Naive thymus-derived CD4-positive, alpha-beta T cell (primary cell): ENCODE measurements at places on chromosomes 3 and 15. TPM values are rescaled to one million over a fixed set of nuclear protein-coding genes. Genes with fewer than 3 reads are reported as not detected.

Gene ERICH6
- 1.4 TPM for total RNA-seq

Gene SGO1
- 0.68 TPM for total RNA-seq

Gene SLC35G2
- total RNA-seq = 0.60 and 0.64 TPM in 2 replicates

Gene KLF13
- 194 TPM for total RNA-seq

Gene MITF
- 0.31 TPM in 1 of 2 replicates, not detected in the other for total RNA-seq

Gene RMDN3
- total RNA-seq = 19.5 TPM

Gene LDHAL6B
- not detected in 2 replicates for total RNA-seq

Gene SNX1
- 135 and 161 TPM in 2 replicates for total RNA-seq

Gene MYD88
- 41.6 TPM for total RNA-seq

Gene DGKG
- not detected for total RNA-seq

Gene MTFMT
- 12.7 and 15.0 TPM in 2 replicates for total RNA-seq

Gene ITIH1
- total RNA-seq = not detected in 2 replicates

Gene CLSTN2
- total RNA-seq = 0.02 TPM

Gene MELTF
- total RNA-seq = 0.51 TPM

Gene GOLGA8N
- 15.6 and 17.4 TPM in 2 replicates for total RNA-seq

Gene SH3GL3
- not detected for total RNA-seq

Gene TOPBP1
- total RNA-seq = 37.6 TPM

Gene PDCD10
- 45.0 TPM for total RNA-seq

Gene MESP1
- not detected for total RNA-seq

Gene PLA2G4F
- not detected for total RNA-seq

Gene CCR1
- total RNA-seq = 27.6 TPM

Gene RASGRF1
- total RNA-seq = not detected

Gene GPR15
- 5.1 TPM for total RNA-seq

Gene FOXL2NB
- not detected in 2 replicates for total RNA-seq

Gene CNTN4
- not detected for total RNA-seq

Gene ZNF80
- total RNA-seq = 0.61 TPM

Gene GOLGA6L4
- total RNA-seq = 3.4 TPM

Gene MESP2
- not detected for total RNA-seq

Gene AADACL2
- not detected for total RNA-seq

Gene MYZAP
- total RNA-seq = 1.3 TPM

Gene SLC22A13
- 0.65 TPM for total RNA-seq

Gene CGNL1
- total RNA-seq = not detected

Gene CAPN3
- total RNA-seq = 14.6 TPM

Gene CYP8B1
- not detected for total RNA-seq

Gene PLA2G4B
- 69.9 TPM for total RNA-seq

Gene SCAANT1
- not detected for total RNA-seq

Gene PRTG
- total RNA-seq = not detected

Gene GOLGA8H
- total RNA-seq = not detected

Gene ZIC4
- not detected for total RNA-seq

Gene CLRN1
- not detected for total RNA-seq

Gene KCNH8
- 0.22 TPM for total RNA-seq

Gene EAF2
- total RNA-seq = 16.1 TPM

Gene TF
- 0.54 TPM for total RNA-seq

Gene SAMMSON
- total RNA-seq = not detected in 2 replicates
